NCI-H1105 treated with DMSO at 0.1 percent for 48 hours (cell line): ENCODE measurements at places on chromosomes 2 and 18.

GRCh38 chr18:64019922-64020756, 50.3 kb downstream of the SERPINB8 start:
- DNase-seq = no peak

DNA sequence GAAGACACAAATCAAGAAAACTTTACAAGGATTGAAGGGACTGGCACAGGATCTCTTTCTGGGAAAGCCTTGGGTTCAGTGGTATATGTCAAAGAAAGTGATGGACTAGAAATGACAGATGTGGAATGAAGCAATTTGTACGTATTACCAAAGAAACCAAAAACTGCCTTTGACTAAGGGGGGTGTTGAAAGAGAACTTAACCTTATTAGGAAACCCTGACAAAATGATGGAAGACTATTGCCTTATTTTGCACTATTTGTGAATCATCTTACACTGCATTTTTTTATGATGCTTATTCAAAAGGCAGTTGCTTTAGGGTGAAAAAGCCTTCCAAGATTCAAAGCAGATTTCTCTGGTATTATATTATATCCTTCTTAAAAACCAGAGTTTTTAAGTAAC, 4.0 kb downstream of the TSGA10 start:
- DNase-seq = no peak

DNA sequence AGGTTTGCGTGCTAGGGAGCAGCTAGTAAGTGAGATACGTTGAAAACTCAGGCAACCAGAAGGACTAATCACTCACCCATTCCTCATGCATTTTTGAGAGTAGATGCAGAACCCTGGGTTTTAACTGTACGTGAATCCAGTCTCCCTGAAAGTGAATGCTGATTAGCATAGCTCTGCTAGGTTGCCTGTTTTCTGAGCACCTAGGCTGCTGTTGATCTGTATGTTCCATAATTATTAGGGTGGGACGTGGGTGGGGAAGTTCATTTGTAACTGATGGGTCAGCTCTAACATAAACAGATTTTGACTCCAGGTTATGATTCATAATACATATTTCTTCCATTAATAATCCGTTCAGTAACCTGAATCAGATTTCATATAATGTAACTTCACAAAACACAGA, 379.0 kb upstream of the FANCL start:
- DNase-seq = no peak

GRCh38 chr2:209495855-209496585, 72.2 kb downstream of the MAP2 start:
- peak; percentile 33 for DNase-seq

DNA sequence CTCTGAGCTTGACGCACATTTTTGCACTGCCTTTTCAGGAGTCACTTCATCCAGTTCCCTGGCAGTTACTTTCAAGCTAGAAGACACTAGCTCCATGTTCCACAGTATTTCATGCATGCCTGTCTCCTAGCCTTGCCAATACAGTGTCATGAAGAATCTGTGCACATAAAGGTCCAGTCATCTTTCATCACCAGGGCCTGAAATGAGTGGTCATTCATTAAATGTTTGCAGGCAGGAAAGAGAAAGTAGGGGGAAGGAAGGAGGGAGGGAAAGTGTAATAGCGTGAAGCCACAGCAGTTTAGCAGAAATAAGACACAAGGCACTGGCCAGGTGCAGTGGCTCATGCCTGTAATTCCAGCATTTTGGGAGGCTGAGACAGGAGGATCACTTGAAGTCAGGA, 92.4 kb upstream of the COPS8 start:
- DNase-seq = no peak

GRCh38 chr2:138922973-138923563, 142.9 kb upstream of the NXPH2 start:
- DNase-seq = peak; percentile 12

DNA sequence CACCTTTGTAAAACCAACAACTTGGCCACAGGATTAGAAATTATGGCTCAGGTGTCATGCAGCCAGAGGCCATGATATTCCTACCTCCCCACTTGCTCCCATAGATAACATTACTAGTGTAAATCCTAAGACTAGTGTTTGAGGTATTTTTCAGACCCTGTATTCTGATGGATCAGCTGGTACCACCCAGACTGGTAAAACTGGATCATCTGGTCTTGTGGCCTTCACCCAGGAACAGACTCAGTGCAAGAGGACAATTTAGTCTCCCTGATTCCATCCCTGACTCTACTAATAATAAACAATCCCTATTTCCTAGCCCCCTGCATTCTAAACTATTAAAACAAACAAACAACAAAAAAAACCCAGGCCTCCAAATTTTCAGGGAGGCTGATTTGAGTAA, 121.0 kb downstream of the ALPK2 start:
- DNase-seq = no peak

DNA sequence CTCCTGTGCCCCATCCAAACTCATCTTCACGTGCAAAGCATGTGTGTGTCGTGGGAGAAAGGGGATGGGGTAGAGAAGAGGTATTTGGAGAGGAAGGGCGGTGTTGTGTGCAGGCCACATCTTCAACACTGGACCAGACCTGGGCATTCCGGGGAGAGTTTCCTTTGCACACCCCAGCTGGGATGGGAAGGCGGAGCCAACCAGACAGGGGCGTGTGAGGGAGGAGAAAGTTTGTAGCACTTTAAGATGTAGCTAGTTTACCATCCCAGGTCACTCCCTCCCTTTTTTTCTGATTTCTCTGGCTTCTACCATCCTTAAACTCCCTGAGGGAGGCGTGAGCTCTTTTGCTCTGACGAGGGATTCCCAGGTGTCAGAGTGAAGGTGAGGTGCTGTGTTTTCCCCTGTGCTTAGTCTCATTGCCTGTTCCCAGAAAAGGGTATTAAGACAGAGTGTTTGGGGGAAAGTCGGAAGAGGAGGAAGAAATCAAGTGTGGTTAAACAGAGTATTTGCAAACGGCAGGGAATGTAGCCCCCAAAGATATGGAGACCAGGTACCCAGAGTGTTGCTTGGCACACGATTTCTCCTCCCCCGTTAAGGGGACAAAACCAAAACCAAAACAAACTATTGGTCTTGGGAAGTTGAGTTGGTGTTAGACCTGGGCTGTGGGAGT, 1.6 kb downstream of the SETBP1 start:
- no peak for DNase-seq

- no peak for DNase-seq
Measured at GRCh38 chr2:64362562-64363026, 91.4 kb upstream of the LGALSL start.

DNA sequence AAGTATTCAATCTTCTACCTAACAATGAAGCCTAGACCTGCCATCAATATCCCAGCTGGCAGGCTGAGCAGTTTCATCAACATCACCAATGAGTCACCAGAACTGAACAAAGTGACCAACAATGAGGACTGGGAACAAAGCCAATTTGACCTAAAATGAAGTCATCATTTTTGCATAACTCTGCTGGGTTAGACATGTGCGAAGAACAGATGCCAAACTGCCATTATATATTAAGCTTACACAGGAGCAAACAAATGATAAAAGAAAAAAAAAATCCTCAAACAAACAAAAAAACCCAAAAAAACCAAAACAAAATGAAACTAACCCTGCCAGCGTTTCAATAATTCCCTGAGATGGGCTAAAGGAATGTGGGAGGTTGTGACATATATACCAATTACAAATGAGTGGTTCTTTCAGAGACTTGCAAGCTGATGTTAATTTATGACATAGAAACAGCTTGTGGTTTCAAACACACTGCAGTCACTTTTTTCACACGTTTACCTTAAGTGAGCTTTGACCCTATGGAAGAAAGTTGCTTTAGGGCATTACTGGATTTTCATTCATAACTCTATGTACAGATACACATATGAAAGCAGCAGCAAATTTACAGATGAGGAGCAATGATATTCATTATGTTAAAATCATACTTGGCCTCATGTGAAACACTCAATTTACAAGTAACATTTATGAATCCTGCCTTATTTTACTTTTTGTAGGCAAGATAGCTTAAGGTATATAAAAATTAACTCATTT, 56.9 kb upstream of the CCDC141 start:
- peak; percentile 91 for DNase-seq

DNA sequence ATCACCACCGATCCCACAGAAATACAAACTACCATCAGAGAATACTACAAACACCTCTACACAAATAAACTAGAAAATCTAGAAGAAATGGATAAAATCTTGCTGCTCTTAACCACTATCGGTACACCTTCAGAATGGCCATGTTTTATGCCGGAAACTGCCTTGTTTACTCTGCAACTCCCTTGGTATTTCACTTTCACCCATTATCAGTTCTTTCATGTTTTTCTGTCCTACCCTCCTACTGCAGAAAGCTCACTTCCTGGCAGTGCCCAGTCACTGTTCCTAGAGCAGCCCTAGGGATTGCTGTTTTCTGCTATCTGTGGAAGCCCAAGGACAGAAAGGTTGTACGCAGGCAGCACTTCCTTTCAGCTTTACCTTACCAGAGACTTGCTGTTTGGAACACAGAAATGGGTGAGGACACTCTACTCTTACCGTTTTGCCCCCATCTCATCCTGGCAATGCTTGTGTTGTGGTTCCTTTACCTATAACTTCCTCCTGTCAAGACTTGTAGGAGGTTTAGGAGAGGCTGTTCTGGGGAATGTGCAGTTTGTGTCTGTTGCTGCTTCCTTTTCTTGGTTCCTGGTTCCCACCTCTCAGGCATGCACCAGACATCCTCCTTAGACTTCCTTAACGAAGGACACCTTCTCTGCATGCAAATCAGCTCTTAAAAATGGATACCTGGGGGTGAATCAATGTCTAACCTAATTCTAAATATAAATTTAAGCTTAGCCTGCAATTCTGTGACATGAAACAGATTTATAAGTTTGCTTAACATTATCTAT, 394.4 kb downstream of the SPAG16 start:
- DNase-seq = no peak

DNA sequence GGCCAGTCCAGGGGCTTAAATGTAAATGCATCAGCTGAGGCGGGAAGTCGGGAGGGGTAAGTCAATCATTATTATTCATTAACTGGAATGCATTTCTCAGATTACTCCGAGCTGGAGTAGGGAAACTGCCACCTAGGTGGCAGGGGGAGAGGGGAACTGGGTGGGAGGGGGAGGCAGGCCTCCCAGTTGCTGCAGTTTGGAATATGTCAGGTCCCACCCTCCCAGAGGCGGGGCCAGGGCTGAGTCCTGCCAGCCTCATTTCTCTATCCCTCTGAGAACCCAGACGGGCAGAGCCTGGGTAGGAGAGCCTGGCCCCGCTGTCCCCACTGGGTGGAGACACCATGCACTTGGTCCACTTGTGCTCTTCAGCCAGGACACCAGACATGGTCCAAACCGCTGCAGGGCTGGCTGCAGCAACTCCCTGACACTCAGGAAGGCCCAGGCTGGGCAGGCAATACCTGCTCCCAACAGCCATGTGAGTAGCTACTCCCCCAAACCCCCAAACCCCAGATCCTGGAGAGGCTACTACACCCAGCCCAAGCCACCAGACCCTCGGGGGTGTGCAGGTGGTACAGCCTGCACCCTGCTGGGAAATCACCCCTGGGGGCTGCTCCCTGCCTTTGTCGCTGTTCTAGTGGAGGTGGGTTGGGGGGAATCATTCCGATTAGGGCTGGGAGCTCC, at the start of gene GPBAR1:
GPBAR1 (plus strand) TSS at position 274 of the 681 bp plus-strand sequence. CDS start 1,710 bp downstream, outside the sequence.
- no peak for DNase-seq

DNA sequence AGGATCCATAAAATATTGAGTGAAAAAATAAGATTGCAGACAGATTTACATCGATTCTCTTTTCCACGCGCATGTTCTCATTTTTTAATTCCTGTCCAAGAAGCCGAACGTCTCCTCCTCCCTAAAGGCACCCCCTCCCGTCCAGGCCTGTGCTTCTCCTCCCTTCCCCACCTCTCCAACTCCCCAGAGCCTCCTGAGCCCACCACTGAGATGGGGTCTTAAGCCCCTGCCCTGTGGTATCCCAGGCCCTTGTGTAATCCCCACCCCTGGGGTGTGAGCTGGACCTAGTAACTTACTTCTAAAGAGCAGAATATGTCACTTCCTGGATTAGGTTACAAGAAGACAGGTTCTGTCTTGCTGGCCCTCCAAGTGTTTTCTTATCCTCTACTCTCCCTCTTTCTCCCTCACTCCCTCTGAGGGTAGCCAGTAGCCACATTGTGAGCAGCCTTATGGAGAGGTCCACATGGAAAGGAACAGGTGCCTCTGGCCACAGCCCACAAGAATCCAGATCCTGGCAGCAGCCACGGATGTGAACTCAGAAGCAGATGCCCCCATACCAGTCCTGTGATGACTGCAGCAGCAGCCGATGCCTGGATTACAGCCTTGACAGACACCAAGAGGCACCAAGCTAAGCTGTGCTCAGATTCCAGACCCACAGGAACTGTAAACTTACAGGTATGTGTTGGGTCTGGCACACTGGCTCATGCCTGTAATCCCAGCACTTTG, 39.6 kb upstream of the OTOS start:
- no peak for DNase-seq

GRCh38 chr2:32947076-32947483, 327 bp downstream of the LTBP1 start:
- no peak for DNase-seq

DNA sequence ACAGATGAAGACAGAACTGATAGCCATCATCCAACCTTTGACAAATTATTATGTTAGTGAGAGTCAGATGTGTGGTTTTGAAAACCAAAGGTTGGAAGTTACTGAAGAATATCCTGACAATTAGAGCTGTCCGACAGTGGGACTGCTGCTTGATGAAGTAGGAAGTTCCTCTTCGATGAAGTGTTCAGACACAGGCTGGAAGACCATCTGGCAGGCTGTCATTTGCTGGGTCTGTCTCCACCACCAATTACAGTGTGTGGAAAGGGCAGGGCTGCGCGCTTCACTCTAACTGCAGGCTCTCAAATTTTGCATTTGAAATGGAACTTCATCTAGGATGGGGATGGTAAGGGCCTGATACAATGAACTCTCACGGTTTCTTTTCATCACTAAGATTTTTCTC, 313.8 kb downstream of the PIK3C3 start:
- DNase-seq = no peak

- DNase-seq = peak; percentile 93
Measured at GRCh38 chr2:152717228-152718075, at the start of gene PRPF40A. Gene PRPF40A (minus strand): TSS chr2:152717461. CDS start chr2:152717439, 22 bp downstream.

- DNase-seq = no peak
Measured at GRCh38 chr2:85246348-85246747, 81.4 kb downstream of the TGOLN2 start.
